ENCODE measurements at places on chromosomes 3 and 15.

GRCh38 chr15:69849232-69849610 is 248.5 kb downstream of the TLE3 start:
- DNase-seq, result no peak

GRCh38 chr3:190443257-190443656 is 6.4 kb downstream of the TMEM207 start:
- DNase-seq, result peak; percentile 59

GRCh38 chr15:98228846-98229245 is 268.3 kb downstream of the ARRDC4 start:
- DNase-seq, result no peak

DNA sequence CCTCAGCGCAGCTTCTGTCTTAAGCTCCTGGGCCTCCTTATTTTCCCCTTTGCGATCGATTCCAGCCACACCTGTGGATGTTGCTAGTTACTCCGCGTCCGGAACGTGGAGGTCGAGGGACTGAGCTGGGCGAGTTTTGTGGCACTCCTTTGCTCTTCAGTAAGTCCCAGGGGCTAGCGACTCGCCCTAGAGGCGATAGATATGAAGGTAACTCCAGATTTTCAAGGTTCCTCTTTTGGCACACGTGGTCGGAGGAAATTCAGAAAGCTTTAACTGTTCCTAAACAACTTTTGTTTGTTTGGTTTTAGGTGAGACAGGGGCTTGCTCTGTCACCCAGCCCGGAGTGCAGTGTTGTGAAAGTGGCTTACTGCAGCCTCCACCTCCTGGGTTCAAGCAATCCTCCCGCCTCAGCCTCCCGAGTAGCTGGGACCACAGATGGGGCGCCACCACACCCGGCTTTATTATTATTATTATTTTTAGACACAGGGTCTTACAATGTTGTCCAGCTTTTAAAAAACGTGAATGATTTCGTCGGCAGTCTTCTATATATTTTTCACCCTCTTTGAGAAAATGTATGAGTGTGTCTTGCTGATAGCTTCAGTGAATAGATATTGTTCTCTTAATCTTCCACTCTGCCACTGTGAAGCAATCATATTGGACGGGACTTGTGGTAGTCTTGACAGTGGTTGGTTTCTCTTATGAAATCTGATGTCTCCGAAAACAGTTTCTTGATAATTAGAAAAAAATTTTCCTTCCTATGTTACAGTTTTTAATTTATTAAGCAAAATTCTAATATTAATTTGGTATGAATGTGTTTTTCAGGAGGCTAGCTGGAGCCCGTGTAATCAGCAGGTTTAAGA is 785 bp downstream of the MFSD1 start:
- DNase-seq, result no peak

DNA sequence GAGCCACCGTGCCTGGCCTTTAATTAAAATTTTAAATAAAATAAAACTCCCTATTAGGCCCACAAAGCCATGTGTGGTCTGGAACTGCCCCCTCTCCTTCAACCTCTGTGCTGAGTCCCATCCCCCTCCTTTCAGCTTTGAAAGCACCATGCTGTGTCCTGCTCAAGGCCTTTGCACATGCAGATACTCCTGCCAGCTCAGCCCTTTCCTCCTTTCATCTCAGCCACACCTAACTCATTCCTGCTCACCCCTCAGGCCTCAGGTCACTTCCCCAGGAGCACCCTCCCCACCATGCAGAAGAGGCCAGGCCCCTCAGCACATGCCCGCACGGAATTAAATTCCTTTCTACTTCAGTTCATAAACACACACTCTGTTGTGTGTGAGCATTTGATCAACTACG is 28.1 kb downstream of the ATRIP start:
- no peak for DNase-seq

GRCh38 chr15:63107895-63108546 is 13.6 kb upstream of the LACTB start:
- peak; percentile 99 for DNase-seq

GRCh38 chr15:75346796-75347221 is at the start of gene NEIL1:
NEIL1 (plus strand) TSS chr15:75347039; CDS start chr15:75348906, 1,867 bp downstream.
- peak; percentile 25 for DNase-seq

GRCh38 chr15:85116925-85117646 is 135.4 kb downstream of the PDE8A start:
- no peak for DNase-seq

GRCh38 chr3:74590620-74591262 is 23.7 kb downstream of the CNTN3 start:
- no peak for DNase-seq

DNA sequence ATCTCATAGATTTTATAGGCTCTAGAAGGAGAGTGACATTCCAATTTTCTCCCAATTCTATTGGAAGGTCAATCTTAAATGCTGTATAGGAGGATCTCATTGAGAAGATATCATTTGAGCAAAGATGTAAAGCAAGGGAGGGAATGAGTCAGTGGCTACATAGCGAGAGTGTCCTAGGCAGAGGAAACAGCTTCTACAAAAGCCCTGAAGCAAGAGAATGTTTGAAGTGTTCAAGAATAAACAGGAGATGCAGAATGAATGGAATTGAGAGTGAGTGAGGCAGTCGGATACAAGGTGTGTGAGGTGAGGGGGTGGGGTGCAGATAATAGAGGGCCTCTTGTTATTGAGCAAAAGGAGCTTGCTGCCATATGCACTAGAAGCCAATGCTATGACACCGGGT is 545.9 kb downstream of the IGSF11 start:
- no peak for DNase-seq

- DNase-seq, result peak; percentile 31
These were observed 3.9 kb downstream of the XPC start for GRCh38 chr3:14174483-14174882.

- DNase-seq, result no peak
These were observed 195.7 kb downstream of the ZIC4 start for GRCh38 chr3:147210676-147211075.

DNA sequence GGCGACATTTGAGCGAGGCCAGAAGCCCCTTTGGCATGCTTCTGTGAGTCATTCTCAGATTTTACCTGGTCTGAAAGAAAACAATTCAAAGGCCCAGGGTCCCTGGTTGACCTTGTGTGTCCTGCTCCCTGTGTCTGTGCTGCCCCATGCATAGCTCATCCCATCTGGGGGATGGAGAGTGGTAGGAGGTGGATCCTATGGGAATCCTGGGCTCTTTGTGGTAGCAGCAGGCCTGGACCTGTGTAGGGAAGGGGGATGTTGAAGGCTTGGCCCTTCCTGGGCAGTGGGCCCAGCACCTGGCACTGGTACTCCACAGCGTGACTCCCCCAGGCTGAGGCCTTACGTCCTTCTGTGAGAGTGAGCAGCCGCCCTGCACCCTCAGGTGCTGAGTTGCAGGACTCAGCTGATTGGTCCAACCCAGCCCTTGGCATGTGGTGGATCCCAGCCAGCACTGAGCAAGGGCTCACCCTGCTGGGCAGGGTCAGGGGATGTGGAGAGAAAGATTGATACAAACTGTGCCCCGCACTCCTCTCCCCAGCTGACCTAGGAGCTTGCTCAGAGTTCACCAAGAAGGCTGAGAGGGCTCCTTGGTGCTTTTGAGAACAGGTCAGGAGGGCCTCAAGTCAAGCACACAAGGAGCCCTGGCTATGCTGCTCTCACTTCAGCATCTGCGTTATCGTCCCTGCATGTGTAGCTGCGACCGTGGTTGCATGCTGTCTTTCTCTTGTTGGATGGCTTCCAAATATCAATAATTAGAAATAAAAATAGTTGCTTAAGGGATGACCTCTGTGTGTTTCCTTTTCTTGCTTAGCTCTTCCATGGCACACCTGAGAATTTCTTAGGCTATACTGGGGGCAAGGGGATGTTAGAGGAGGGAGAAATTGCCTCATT is 21.4 kb upstream of the JMJD7 start:
- no peak for DNase-seq

DNA sequence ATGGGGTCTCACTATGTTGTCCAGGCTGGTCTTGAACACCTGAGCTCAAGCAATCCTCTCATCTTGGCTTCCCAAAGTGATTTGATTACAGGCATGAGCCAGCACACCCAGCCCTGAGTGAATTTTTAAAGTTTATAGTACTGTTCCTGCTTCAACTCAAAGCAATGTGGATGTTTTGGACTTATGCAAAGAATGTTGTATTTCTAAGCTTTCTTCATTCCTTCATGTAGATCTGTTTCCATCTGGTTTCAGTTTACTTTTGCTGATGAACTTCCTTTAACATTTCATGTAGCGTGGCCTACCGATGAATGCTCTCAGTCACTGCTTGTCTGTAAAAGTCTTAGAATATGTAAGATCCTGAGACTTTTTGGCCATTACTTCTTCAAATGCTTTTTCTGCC is 23.2 kb downstream of the NRG4 start:
- DNase-seq, result peak; percentile 79

GRCh38 chr3:24101676-24102168 is 156.6 kb downstream of the NR1D2 start:
- DNase-seq, result peak; percentile 40

DNA sequence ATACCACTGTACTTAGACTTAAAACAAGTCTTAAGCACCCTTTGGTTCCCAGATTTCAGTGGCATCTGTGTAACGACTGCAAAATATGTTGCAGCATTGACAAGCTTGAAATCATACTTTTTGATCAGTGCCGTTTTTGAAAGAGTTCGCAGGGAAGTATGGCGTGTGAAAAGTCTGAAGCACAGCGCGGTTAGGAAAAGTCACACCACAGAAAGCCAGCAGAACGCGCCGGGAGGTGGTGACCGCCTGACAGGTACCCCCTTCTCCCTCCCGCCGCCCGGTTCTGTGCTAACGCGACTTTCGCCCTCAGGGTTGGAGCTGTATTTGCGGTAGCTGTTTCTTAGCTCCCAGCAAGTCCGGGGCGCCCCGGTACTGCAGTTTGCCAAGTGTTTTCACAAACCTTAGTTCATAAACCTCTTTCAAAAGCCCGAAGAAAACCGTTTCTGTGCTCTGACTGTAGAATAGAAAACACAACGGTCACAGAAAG is 481 bp upstream of the CRYBG3 start:
- DNase-seq, result peak; percentile 72

DNA sequence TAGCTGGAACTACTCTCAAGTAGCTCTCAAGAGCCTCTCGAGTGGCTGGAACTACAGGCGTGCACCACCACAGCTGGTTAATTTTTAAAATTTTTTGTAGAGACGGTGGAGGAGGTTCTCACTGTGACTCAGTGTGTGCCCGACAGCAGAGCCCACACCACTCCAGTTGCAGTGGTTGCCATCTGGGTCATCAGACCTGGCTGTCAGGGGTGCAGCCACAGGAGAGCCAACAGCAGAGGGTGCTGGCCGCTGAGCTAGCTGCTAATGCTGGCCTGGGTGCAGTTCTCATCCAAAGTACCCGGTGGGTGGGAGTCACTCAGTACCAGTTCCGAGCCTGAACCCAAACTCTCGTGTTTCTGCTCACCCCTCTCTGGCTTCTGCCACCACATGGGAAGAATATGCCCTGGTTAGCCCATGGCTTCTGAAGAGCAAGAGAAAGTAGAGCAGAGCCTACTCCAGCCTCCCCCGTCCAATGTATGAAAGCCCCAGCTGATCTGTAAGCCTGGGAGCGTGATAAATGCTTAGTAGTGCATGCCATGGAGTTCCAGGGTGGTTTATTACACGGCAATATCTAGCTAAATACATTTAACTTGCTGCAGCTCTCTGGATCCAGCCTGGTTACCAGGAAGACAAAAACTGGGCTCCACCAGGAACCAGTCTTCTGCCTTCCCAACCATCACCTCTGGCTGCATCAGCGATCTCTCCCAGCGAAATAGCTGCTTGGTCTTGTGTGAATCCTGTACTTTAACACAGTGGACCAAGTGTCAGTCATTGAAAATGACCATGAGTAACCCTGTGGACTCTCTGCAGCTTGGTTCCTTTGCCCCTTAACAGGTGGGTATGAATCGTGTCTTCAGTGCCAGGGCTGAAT is 17.1 kb downstream of the UMPS start:
- no peak for DNase-seq

- no peak for DNase-seq
These were observed 297.3 kb downstream of the GABRB3 start for GRCh38 chr15:26475554-26475953.

- DNase-seq, result no peak
These were observed 40.3 kb upstream of the PTPRG start for GRCh38 chr3:61520966-61521628.

DNA sequence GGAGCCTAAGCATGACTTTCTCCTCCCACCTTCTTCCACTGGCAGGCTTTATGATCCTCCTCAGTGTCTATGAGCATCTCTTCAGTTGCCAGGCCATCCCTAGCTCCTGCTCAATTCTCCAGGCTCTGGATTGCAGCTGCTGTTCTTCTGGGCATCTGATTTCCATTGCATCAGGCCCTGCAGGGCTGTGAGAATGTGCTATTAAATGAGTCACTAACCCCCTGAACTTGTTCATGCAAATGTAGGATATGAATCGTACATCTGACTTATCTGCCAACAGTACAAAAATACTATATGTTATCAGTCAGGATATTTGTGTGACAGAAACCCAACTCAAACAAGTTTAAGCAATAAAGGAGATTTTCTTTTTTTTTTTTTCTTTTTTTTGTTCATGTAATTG is 11.9 kb downstream of the GPR176 start:
- peak; percentile 92 for DNase-seq

DNA sequence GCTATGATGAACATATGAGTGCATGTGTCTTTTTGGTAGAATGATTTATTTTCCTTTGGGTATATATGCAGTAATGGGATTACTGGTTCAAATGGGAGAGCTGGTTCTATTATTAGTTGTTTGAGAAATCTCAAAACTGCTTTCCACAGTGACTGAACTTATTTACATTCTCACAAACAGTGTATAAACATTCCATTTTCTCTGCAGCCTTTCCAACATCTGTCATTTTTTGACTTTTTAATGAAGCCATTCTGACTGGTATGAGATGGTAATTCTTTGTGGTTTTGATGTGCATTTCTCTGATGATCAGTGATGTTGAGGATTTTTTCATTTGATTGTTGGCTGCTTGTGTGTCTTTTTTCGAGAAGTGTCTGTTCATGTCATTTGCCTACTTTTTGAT is 1124.2 kb downstream of the NAALADL2 start:
- DNase-seq, result peak; percentile 31

DNA sequence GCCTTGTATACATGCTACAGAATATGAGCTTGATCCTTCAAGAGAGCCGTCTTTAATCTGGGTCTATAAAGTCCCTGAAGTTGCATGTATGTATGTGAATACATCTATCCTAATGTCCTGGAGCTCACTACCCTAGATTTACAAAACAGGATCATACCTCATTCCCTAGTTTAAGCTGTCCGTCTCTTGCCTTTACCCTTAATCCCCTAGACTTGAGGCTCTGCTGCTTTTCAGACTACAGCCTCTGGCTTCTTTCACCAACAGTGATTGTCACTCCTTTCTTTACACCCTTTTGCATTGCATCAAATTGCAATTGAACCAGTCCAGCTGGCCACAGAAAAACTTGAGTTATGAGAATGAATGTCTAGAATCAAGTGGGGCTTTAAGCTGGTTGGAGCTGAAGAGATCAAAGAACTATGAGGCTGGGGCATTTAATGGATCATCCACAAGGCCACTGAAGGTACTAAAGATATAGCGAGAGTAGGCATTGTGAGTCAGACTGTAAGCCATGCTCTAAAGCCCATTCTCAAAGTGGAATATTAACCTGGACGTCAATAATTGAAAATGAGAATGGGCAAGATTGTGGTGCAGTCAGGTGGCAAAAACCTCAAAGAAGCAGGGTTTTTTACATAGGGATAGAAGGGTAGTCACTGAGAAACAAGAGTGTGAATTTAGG is 12.3 kb upstream of the PLD1 start:
- no peak for DNase-seq

- DNase-seq, result peak; percentile 40
These were observed 704.7 kb upstream of the ARPP21 start for GRCh38 chr3:34934660-34935059.

GRCh38 chr3:135020181-135020580 is 225.1 kb downstream of the EPHB1 start:
- DNase-seq, result no peak

GRCh38 chr15:52213206-52213605 is 22.0 kb upstream of the GNB5 start:
- DNase-seq, result no peak

- peak; percentile 69 for DNase-seq
These were observed 325.0 kb downstream of the RBMS3 start for GRCh38 chr3:29605845-29606244.
